ENCODE measurements at places on chromosomes 2 and 18.

- no peak for DNase-seq
These were observed 183.4 kb upstream of the SRD5A2 start for GRCh38 chr2:31764169-31764568.

GRCh38 chr18:61882296-61883004 lies 10.4 kb downstream of the RNF152 start:
- no peak for DNase-seq

DNA sequence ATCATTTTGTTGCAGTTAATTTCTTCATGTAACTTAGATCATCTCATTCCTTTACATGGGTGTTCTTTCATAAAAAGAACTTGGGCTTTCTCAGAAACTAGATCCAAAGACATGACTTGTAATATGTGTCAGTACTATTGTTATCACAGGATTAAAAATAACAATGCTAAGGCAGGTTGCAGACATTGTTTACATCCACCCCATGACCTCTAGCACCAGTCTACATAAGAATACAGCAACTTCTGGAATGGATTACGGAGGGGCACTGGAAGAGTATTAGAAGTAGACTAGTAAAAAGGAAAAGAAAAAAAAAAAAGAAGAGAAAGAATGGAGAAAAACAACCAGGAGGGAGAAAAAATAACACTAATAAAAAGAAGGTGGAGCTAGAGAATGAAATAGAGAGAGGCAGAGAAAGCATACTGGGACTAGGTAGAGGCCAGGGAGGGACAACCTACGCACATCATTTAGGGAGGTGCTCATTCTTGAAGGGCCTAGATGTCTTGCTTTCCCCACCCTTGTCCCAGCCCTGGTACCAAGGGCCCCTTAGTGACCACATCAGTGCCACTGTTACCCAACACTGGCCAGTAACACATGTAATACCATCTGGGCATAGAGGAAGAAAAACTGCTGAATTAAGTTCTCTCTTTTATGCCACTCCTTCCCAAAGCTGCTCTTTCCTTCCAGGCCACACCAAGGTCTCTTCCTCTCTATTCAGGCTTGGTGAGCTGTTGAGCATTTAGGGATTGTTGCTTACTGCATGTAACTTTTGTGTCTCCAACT lies 70.6 kb upstream of the KLF7 start:
- DNase-seq: no peak

DNA sequence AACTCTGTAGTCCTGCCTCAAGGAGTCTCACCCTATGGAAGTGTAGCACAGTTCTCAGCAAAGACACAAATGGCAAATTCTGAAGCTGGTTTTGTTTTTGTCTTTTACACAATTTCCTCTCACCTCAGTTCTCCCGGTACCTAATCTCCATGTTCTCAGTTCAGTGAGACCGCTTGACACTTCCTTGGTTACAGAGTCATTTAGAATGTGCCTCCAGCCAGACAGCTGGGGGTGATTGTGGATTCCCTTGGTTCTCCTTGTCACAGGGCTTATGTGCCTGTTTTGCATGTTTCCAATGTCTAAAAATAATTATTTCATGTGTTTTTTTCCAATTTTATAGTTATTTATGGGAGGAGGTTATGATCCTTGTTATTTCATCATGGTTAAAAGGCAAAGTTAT lies 379.5 kb upstream of the MAP2 start:
- DNase-seq: no peak

GRCh38 chr2:188969651-188970050 lies 4.5 kb upstream of the COL3A1 start:
- DNase-seq: no peak

- no peak for DNase-seq
These were observed 93.0 kb upstream of the ODC1 start for GRCh38 chr2:10541081-10541480.

- no peak for DNase-seq
These were observed 38.0 kb downstream of the HJURP start for GRCh38 chr2:233816334-233816733.

- DNase-seq: no peak
These were observed 59.0 kb upstream of the UPP2 start for GRCh38 chr2:158042666-158043065.

GRCh38 chr2:153487448-153487847 lies 8.9 kb upstream of the RPRM start:
- DNase-seq: no peak

DNA sequence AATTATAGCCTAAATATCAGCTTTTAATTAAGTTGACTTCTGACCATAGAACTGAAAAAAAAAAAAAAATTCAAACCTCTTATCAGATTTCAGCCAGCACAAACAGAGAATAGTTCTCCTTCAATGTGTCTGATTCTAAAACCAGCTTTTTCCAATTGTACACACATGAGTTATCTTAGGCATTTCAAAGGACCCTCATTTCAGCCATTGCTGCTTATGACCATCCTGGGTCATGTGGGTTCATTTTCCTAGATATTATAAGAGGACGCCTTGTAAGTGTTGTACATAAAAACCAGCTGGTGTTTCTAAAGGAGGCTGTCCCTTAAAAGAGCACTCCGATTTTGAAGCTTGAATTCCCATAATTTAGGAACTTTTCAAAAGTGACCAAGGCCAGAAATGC lies 62.3 kb upstream of the DYNC1I2 start:
- DNase-seq: no peak

DNA sequence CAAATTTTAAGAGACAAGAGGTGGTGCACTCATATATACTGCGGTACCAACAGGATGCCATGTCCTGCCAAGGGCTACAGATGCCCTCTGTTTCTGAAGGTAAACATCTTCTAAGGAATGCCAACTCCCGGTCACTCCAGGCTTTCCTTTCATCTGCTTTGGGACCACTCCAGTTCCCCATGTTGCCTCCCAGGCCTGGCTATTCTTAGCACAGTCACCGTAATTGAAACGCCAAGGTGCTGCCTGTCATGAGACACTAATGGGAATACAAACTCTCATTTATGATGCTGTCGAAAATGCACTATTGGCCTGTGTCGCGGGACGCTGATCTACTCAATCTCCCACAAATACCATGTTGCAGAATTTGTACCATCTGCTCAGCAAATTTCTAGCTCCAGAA lies 79.6 kb downstream of the KLF7 start:
- no peak for DNase-seq

GRCh38 chr18:44474067-44474411 lies 206.6 kb upstream of the SETBP1 start:
- no peak for DNase-seq

GRCh38 chr18:78031589-78031988 lies 781.9 kb downstream of the GALR1 start:
- no peak for DNase-seq

DNA sequence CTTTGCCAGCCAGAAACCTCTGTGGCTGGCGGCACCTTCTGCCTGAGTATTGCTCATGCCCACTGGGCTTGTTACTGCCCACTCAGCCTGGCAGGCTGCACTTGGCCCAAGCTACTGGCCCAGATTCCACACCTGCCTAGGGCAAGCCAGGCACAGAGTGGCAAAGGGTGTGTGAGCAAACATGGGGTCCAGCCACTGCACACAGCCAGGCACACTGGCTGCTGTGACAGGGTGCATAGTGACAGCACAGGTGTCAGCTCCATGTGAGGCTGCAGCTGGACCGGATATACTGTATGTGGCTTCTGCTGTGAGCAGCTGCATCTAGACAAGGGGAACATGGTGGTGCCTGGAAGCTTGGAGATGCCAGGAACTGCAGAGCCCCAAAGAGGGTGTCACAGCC lies 113.9 kb downstream of the COPS8 start:
- no peak for DNase-seq

DNA sequence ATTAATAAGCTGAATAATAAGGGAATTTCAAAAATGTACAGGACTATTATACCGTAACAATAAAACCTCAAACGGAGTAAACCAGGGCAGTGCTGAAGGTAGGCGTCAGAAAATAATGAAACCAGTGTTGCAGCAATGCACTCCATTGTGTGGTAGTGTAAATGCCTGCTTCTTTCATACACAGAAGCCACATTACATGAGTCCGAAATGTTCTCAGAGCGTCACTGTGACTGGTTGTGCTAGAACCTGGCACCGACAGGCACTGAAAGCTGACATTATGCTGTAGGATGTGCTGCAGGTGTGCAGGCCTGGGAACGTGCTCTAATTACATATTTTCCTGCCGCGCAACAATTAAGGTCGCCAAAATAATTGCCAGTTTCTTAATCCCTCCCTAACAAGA lies 53.3 kb downstream of the ZEB2 start:
- no peak for DNase-seq

GRCh38 chr2:5020116-5020875 lies 671.9 kb upstream of the SOX11 start:
- no peak for DNase-seq

GRCh38 chr2:9336241-9336575 lies 87.1 kb downstream of the ITGB1BP1 start:
- DNase-seq: no peak

DNA sequence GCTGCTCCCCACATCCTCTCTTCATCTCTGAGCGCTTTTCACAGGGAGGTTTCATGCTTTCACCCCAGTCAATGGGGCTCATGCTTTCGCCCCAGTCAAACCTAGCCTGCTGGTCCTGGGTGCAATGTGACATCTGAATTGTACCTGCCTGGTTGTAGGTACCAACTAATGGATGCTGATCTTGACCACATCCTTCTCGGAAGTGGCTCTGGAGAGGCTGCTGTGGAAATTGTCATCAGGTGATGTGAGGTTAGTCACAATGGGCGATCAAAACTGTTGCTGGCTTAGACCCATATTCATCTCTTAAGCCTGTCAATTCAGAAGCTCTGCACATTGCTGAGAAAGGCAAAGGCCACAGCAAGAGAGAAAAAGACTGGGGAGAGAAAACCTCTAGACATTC lies 32.7 kb upstream of the ALKAL2 start:
- DNase-seq: no peak

DNA sequence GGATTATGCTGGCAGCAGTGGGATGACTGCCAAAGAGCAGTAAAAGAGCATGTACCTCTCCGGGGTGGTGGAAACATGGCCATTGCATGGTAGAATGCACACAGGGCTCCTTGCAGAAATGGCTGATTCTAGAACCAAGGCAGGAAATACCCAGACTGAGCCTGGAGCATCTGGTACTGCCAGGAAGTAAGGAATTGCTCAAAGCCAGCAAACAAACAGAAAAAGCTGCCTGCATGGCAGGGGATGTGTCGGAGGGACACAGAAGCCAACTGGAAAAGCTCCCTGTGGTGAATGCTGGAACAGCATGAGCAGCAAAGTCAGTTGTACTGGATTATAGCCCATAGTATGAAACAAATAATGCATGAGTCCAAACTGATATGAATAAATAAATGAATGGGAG lies 78.0 kb upstream of the NFATC1 start:
- no peak for DNase-seq

DNA sequence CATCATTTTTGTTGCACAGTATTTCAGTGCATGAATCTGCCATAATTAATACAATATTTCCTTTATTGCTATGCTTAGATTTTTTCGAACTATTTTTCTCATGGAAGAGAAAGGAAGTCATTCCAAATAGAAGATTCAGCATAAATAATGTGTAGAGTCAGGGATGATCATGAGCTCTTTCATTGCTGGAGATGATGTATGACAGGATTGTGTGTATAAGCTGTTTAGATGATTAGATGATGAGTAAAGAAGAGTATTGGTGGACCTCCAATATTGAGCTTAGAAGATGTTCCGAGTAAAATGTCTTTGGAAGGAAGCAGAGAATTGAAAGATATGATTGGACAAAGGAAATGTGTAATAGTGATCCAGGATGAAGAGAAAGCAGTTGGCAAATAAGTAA lies 364.5 kb downstream of the PARD3B start:
- no peak for DNase-seq

GRCh38 chr2:26946841-26947784 lies 23.3 kb upstream of the MAPRE3 start:
- DNase-seq: no peak

DNA sequence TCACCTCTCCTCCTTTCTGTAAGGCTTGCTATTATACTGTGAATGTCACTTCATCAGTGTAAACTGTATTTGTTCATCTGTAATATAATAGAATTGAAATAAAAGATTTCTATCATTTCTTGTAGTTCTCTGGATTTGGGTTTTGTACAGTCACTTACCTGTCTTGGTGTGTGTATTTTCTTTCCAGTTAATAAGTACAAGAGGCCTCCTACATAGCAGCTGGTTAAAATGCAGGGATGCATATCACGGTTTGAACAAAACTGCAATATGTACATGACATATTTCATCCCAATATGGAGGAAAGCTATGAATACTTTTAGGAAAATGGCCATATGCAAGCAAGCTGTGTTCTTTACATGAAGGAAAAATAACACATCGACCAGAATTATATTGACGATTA lies 5.4 kb upstream of the STAT1 start:
- no peak for DNase-seq

- DNase-seq: no peak
These were observed 207.5 kb upstream of the EPHA4 start for GRCh38 chr2:221779614-221780067.

DNA sequence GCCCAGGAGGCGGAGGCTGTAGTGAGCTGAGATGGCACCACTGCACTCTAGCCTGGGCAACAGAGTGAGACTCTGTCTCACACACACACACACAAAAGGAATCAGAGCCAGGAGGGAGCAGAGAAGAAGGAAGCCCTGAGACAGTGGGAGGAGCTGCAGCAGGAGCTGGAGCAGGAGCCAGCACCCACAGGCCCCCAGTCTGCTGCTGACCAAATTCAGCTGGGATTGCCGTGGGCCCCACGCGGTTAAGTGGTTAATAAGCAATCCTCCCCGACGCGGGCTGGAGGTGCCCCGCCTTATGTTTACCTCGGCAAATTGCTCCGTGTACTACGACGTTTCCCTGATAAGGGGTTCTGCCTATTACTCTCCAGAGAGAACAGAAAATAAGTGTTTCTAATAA lies 265.3 kb downstream of the TWIST2 start:
- no peak for DNase-seq

DNA sequence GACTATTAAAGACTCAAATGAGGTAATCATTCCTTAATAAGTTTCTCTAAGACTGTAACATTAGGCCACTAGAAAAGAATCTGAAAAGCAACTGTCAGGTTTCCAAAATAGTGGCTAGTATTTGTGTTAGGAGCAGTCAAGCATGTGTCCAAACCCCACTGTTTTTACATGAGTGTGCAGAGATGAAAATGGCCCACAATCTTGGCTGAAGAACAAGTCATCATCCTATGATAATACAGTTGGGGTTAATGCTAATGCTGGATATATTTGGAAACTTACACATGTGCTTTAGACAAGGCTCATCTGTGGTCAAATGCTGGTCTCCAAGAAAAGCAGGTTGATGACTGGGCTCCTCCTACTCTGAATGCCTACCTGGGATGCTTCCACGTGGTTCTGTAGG lies 73.6 kb downstream of the MAIP1 start:
- no peak for DNase-seq

- no peak for DNase-seq
These were observed 115.6 kb upstream of the OTOS start for GRCh38 chr2:240255811-240256703.

DNA sequence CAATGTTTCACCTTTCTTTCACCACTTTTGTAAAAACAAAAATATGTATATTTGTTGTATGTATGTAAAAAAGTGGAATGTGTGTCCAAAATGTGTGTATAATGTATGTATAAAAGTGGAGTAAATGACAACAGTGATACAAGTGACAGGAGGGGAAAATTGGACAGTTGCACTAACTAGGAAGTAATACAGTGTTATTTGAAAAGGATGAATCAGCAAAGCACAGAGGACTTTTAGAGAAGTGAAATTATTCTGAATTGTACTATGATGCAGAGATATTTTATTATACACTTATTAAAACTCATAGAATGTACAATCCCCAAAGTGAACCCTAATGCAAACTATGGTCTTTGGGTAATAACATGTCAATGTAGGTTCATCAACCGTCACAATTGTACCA lies 331.3 kb upstream of the CNTNAP5 start:
- DNase-seq: no peak

GRCh38 chr2:2116657-2117056 lies 214.4 kb downstream of the MYT1L start:
- no peak for DNase-seq

All from right renal pelvis (tissue), 4 donors.